ENCODE measurements at places on chromosomes 5 and 9.

DNA sequence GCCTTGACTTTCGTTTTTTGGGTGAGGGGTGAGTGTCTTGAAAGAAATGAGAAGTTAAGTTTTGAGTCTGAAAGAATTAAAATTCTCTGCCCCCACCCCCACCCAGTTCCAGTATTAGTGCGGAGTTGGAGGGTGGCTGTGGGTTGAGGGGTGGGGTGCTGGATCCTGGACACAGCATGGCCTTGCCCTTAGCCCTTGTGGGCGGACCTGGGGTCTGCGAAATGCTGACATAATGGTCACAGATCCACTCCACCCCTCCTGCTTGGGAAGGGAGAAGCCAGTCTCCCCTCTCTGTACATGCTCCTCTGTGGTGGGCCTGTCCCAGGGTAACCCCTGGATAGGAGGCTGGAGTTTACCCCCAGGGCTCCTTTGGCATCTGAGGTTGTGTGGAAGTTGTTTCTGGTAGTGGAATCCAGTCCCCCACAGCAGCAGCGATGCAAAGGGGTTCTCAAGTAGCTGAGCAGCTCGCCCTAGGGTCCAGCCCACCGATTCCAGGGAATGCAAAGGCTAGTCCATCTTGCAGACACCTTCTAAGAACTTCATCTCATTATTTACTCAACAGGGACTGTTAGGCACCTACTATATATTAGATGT, 42.8 kb upstream of the TCF7 start:
- no peak for DNase-seq

DNA sequence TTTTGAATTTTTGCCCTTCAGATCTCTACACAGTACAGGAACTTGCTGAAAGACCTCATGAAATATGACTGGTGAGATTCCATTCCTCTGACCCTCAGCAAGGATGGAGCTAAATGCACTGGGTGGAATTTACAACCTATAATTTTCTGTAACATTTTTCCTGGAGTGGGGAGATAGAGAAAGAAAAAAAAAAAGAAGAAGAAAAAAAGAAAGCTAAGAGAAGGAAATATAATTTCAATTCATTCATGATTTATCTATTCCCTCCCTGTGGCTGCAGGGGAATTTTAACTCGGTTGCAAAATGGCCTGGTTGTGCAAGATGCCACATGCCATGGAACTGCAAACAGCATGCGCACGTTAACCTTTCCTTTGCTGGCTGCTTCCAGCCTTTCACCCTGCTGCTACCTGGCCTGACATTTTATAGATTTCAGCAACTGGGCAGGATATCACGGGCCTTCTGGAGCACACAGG, 155.4 kb downstream of the FSTL4 start:
- no peak for DNase-seq

DNA sequence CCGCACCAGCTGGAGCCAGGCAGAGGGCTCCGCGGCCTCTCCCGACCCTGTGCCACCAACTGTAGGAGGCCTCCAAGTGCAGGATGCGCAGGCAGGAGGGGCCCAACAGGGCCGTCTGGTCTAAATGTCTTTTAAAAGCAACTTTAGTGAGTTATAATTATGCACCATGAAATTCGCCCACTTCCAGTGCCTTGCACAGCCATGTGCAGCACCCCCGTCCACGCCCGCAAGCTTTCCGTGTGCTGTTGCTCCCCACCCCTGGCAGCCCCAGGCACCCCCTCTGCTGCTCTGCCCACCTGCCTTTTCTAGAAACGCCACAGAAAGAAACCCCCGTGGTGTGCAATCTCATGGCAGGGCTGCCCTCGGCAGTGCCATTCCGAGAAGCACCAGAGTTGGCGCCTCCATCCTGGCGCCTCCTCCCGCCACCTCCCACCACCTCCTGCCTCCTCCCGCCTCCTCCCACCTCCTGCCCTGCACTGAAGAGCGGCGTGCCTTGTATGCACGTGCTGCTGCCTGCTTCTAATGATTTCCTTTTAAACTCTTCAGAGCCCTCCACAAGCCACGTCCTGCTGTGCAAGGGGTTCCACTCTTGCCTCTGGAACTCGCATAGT, 7.5 kb upstream of the SLC6A18 start:
- DNase-seq, result no peak

GRCh38 chr9:136829981-136830885, 12.0 kb upstream of the AJM1 start:
- no peak for DNase-seq

GRCh38 chr5:67187006-67187715, 9.4 kb downstream of the CD180 start:
- no peak for DNase-seq

GRCh38 chr9:102185371-102185770, 446.9 kb upstream of the GRIN3A start:
- no peak for DNase-seq

- no peak for DNase-seq
Observed at GRCh38 chr9:5492965-5493678, 17.2 kb upstream of the PDCD1LG2 start.

DNA sequence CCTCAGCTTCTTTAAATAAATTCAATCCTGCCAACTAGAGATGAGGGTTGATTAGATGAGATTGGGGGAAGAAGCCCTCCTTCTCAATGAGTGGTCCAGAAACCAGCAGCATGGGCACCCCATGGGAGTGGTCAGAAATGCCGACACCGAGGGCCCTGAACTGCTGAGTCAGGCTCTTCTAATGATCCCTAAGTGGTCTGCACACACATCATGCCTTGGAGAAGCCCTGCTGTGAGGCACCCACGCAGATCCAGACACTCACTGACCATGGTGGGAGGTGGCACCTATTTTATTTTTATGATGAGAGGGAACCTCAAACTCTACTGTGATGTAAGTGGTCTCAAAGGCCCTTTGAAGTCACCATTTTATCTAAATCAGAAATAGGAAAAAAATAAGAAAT, 72.3 kb upstream of the BOD1 start:
- no peak for DNase-seq

- DNase-seq, result no peak
Observed at GRCh38 chr9:69809304-69809863, 11.2 kb upstream of the CFAP95 start.

DNA sequence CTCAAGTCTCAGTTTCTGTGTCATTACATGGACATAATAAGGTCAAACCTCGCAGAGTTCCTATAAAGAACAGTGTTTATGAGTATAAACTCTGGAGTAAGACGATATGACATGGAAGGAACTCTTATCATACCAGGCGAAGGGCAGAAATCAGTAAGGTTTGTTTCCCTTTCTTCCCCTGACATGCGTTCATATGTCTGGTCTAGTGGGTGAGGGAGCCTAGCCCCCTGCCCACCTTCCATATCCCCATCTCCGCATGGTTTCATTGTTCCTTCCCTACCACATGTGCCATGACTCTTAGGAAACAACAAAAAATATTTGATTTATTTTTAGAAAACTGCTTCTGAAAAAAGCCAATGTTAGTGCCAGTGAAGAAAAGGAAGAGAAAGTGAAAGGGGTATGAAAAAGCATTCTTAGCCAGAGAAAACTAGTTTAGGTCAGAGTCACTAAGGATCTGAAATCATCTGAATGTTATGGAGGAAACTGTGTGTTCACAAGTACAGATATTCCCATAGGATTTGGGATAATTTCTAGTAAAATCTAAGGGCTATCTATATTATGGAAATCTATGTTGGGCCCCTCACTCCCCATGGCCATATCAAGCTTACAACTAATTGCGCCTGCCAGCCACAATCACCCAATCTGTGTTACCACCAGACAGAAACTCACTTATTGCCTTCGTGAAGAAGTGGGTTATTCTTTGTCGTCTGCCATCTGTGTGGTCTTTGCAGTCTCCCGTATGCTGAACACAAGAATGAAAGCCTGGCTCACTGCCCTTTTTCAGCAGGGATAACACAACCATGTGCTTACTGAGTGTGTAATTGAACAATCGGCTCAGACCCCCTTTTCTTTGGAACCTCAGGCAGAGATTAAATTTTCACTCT, 19.9 kb upstream of the HMHB1 start:
- DNase-seq, result no peak

- DNase-seq, result no peak
Observed at GRCh38 chr5:158748522-158748921, 351.2 kb downstream of the EBF1 start.

GRCh38 chr5:139181322-139181730, 16.8 kb downstream of the SIL1 start:
- no peak for DNase-seq

GRCh38 chr5:172478256-172478655, 23.9 kb upstream of the SH3PXD2B start:
- DNase-seq, result no peak

DNA sequence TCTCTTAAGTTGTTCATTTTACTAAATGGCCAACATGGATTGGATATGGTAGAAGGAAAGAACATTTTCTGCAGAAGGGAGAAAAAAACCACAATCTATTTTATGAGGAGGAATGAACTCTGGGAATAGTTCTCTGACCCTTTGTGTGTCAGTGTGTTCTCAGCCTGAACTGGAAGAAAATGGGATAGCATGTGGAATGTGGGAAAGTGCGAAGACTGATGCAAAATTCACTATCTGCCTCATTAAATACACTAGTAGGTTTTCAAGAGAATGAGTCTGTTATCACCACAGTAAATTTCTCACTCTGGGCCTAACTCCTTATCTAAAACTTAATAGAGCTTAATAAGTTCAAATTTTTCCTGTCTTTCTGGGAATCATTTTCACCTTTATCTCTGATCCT, 22.7 kb downstream of the ITGA1 start:
- no peak for DNase-seq
